ENCODE measurements at places on chromosomes 11 and 22.
A peak's percentile ranks its signal among the peaks of the same experiment; 100 is the strongest.

- DNase-seq, result no peak
Observed at GRCh38 chr22:24068717-24069297, 57.7 kb downstream of the CABIN1 start.

DNA sequence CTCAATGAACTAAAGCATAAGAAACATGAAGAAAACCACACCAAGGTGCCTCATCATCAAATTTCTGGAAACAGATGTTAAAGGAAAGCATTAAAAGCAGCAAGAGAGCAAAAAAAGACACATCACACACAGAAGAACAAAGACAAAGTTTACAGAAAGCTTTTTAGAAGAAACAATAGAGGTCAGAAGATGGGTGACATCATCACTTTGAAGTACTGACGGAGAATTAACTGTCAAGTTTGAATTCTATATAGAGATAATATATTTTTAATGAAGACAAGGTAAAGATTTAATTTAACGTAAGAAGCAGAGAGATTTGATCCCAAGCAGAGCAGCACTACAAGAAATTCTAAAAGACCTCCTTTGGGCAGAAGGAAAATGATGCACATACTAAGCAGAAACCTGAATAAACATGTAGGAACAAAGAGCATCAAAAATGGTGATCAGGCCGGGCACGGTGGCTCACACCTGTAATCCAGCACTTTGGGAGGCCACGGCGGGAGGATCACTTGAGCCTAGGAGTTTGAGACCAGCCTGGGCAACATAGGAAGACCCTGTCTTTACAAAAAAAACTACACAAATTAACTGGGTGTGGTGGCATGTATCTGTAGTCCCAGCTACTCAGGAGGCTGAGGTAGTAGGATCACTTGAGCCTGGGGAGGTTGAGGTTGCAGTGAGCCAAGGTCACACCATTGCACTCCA is 63.3 kb upstream of the RTL6 start:
- no peak for DNase-seq

DNA sequence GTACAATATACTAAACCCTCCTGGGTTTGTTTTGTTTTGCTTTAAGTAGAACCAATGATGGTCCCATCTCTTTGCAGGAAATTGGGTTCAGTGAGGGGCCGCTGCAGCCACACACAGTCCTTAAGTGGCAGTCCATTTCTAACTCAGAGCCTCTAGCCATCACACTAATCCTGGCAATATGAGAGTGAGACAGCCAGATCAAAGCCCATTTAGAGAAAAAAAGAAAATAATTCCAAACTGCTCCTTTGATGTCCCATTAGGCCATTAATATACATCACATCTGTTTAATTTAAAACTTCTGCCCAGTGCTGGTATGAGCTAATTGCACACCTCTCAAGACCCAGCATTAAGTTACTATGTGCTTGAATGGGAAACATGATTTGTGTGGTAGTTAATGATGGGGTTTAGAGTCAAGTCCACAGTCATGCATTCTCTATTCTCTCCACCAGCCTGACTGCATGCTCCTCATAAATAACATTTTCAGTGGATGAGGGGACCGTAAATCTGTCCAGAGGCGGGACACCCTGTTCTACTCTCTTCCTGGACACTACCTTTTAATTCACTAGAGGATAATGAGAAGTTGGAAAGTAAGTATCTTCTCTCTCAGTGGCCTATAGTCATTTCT is 53.8 kb upstream of the BIRC3 start:
- DNase-seq, result no peak

DNA sequence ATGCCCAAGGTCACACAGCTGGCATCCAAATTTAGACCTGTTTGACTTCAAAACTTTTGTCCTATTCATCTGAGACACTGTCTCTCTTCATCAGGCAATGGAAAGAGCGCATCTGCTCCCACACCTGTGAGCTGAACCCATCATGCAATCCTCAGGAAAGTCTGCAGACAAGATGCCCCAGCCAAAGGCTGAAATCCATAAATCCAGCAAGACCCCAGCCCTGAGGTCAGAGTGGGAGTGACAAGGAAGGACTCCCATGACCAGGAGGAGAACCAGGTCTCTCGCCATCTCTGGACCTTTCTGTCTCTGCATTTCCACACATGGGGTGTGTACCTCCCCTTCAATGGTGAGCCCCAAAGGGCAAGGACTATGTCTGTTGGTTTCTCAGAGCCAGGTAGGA is 83.6 kb upstream of the HMGXB4 start:
- DNase-seq, result no peak

DNA sequence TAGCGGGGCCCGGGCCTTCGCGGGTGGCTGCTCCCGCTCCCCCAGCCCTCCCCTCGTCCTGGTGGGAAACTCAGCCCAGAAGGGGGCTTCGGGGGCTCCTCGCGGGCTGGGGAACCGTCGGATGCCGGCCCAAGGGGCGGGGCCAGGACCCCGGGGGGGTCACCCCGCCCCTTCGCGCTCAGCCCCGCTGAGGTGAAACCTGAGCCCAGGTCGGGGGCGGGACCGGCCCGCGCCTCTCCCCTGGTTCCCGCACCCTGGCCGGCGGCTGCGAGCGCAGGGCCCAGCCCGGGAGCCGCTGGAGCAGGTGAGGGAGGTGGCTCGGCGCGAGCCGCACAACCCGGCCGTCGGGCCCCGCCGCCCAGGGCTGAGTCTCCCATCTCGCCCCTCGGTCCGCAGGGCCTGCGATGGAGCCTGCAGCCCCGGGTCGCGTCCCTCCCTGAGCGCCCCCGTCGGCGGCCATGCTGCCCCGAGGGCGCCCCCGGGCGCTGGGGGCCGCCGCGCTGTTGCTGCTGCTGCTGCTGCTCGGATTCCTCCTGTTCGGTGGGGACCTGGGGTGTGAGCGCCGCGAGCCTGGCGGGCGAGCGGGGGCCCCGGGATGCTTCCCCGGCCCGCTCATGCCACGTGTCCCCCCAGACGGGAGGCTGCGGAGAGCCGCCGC is at the start of gene LARGE2:
Gene LARGE2 (plus strand): TSS at position 232 of the 658 bp plus-strand sequence. CDS start 227 bp downstream, at position 459.
- DNase-seq, result no peak

- no peak for DNase-seq
Observed at GRCh38 chr11:117807482-117808327, 10.7 kb upstream of the DSCAML1 start.

GRCh38 chr11:77038825-77039326 is 4.7 kb downstream of the B3GNT6 start:
- DNase-seq, result no peak

DNA sequence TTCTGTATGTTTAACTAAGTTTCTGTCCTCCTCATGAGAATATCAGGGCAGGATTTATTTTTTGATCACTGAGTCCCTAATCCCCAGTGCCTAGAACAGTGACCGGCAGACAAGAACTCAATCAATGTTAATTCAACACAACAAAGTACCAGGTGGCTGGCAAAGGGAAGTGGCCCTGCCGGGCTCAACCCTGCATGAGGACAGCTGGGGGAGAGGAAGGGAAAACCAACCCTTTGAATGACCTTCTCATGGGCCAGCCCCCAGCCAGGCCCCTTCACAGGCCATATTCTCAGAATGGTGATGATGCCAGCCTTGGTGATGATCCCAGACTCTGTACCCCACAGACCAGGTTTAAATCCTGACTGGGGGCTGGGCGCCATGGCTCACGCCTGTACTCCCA is 1.4 kb upstream of the MFNG start:
- DNase-seq, result no peak

DNA sequence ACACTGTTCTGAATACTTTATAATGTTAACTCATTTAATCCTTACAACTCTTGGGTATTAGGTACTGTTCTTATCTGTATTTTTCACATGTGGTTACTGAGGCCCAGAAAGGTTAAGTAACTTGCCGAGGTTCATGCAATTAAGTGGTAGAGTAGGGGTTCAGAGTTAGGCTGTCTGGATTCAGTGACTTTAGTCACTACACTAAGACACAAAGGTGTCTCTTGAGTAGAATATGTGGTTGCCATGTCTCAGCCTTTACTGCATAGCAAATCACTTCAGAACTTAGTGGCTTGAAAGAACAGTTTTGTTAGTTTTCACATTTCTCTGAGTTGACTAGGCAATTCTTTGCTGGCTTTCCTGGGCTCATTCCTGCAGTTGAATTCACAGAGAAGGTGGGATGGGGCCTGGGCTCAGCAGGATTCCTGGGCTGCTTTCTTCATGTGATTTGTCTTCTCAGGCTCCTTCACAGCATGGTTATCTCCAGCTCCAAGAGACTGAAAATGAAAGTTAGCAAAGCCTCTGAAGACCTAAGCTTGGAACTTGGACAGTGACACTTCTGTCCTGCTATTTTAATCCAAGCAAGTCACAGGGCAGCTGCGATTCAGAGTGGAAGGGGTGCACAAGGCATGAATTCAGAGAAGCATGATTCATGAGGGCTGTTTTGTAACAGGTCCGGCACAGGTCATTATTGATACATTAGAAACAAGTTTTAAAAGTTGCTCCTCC is 68.3 kb downstream of the SPECC1L start:
- DNase-seq, result no peak

DNA sequence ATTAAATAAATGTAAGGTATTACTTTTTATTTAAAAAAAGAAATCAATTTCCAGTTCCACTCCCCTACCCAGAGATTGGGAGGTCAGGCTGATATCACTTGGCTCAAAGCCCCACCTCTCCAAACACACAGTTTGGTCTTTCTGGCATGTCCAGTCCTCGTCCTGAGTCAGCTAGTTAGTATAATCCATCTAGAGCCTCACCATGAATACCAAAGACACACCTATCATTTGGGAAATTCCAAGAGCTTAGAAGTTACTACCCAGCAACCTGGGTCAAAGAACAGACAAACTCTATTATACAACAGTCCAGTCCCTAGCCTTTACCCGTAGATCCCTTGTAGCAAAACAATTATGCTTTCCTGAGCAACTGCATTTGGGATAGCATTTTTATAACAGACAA is 9.4 kb downstream of the TREH start:
- no peak for DNase-seq

DNA sequence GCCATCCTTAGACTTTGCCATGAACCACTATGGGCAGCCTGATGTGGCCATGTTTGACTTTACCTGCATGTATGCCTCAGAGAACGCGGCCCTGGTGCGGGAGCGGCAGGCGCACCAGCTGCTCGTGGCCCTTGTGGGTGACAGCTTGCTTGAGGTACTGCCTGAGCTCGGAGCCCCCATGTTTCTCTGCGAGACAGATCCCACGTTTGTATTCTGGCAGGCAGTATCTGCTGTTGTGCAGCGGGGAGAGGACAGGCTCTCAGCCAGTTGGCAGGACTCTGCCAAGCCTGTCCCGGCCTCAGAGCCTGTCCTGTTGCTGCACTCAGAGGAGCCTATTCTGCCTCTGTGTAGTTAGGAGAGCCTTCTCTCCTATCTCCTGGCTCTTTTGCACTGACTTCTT is 109.9 kb downstream of the MICAL2 start:
- no peak for DNase-seq

- no peak for DNase-seq
Observed at GRCh38 chr11:105754716-105755115, 144.8 kb downstream of the GRIA4 start.

DNA sequence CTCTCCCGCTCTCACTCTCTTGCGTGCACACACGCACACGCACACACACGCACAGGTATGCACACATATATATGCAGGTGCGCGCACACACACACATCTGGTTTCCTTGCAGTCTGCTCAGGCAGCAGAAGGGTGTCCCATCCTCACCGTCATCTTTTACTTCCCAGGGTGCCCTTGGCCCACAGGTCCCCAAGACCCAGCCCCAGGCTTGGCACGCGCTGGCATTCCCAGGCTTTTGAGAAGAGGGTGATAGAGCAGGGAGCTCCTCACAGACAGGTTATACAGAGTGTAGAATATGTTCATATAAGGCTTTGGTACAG is 52.0 kb upstream of the SPATA19 start:
- no peak for DNase-seq

DNA sequence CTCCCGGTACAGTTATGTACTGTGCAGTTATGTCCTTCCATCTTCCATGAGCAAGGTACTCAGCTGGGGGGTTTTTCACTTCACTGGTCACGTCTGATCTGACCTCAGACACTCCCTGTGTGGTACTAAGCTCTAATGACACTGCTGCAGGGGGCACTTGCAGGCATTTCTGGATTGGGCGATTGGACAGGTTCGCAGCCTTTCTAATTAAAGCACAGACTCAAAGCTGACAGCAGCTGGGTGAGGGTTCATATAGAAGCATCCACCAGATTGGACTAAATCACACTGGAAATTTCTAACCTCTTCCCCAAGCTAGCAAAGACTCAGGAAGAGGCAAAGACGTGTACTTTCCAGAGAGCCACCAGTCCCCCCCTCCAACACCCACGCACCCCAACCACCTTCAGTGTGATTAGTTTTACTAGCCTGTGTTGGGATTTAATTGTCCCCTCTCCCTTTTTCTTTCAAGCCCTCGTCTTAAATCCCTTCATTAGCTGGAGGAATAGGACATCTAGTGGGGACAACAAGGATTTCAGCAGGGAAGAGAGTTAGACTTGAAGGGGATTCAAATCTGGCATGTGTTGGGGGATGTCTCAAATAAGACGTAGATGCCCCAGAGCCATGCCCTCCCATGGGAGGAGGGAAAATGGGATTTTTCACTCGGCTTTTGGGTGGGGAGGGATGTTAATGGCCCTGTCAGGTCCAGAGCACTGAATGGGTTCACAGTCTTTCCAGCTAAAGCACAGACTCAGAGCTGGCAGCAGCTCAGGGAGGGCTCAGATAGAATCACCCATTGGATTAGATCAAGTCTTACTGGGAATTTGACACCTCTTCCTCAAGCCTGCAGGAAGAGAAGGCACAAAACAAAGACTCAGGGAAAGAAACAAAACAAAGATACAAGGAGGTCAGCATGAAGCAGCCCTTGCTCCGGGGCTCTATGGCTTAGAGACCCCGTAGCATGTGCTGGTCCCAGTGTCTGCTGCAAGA is 10.9 kb downstream of the INS start:
- DNase-seq, result peak; percentile 70

GRCh38 chr22:37070744-37071143 is 19.2 kb downstream of the KCTD17 start:
- DNase-seq, result no peak

DNA sequence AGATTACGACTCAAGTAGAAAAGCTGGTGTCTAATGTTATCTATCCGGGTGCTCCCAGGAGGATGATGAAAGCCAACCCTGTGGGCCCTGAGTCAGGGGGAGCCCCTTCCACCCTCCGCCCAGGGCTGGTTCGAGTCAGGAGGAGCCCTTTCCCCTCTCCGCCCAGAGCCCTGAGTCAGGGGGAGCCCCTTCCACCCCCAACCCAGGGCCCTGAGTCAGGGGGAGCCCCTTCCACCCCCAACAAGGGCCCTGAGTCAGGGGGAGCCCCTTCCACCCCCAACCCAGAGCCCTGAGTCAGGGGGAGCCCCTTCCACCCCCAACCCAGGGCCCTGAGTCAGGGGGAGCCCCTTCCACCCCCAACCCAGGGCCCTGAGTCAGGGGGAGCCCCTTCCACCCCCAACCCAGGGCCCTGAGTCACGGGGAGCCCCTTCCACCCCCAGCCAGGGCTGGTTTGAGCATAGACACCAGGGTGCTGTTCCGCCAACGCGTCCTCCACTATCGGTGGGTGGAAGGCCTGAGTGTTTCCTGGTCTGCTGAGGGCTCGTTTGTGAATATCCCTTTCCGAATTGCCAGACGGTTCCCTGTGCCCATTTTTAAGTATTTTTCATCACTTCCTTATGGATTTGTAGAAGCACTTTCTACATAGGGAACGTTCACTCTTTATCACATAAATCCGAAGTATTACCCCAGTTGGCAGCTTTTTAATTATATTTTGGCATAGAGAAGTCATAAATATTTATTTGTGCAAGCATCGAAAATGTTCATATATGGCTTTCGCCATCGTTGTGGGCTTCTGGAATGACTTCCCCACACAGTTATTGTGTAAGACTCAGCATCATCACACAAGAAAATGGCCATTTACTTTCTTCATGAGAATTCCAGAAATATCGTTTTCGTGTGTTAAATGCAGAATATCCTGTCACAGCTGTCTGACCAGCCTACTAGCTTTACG is 380.6 kb downstream of the BRD1 start:
- no peak for DNase-seq
